Pancreas (tissue), 10 donors: ENCODE measurements at places on chromosomes 2 and 18.

- no peak for DNase-seq
Measured at GRCh38 chr18:56910967-56911366, 235.9 kb upstream of the BOD1L2 start.

DNA sequence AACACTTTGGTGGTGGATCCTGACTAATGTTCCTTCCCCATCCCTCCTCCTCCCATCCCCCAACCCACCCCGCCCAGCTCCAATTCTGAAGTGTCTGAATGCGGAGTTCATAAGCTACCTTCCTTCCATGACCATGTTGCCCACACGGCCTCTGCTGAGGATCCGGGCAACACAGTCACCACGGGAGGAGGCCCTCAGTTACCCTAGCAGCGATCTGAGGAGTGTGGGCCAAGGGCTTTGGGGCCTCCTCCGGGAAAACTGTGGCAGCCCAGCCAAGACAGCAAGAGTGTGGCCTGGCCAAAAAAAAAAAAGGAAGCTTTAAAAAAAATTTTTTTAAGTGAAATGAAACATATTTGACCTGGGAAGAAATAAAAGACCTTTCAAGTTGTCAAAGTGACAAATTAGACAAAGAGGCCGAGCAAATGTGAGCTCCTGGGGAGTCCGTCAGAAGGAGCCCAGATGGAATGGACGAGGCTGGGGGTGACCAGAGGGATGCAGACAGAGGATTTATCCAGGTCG lies 169.0 kb upstream of the PKDCC start:
- no peak for DNase-seq

- no peak for DNase-seq
Measured at GRCh38 chr2:122174061-122174460, 418.6 kb downstream of the TSN start.

- DNase-seq = no peak
Measured at GRCh38 chr2:142824756-142825155, 52.7 kb upstream of the KYNU start.

DNA sequence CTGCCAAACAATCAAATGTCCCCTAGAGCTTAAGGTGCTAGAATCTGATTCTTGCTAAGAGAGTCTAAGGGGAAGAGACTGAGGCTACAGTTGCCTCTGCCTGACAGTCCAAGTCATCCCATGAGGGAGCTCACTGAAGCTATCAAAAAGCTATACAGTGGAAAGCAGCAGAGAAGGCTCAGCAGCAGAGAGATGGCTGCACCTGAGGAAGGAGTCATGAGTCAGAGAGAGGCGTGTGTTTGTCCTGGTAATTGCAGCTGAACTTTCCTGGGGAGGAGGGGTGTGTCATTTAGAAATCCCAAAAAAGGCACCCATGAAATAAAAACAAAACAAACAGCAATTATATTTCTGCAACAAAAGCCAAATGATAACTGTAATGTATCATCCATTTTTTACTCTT lies 305.2 kb upstream of the UBE2E3 start:
- DNase-seq = no peak

- no peak for DNase-seq
Measured at GRCh38 chr2:40418614-40419363, 33.1 kb downstream of the SLC8A1 start.

GRCh38 chr2:43142921-43143438 lies 83.4 kb downstream of the ZFP36L2 start:
- no peak for DNase-seq

GRCh38 chr2:96319396-96319795 lies 5.7 kb upstream of the ITPRIPL1 start:
- no peak for DNase-seq

DNA sequence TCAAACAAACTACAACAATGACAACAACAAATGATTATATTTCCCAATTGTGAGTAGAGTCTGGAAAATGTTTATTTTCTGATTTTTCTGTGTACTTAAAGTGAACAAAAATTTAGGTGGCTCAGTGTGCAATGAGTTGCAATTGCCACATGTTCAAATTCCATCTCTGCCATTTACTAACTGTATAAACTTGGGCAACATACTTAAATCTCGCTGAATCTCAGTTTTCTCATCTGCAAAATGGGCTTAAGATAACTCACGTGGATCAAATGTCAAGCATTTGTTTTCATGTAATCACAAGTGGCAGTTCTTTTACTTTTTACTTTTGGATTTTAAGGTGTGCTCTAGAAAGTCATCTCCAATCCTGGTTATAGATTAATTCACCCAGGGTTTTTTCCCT lies 416.8 kb upstream of the HNRNPA3 start:
- DNase-seq = no peak

- peak; percentile 90 for DNase-seq
Measured at GRCh38 chr2:263774-264492, at the start of gene SH3YL1. TSS of gene SH3YL1 (minus strand) at chr2:264032. CDS start at chr2:263984, 48 bp downstream.

DNA sequence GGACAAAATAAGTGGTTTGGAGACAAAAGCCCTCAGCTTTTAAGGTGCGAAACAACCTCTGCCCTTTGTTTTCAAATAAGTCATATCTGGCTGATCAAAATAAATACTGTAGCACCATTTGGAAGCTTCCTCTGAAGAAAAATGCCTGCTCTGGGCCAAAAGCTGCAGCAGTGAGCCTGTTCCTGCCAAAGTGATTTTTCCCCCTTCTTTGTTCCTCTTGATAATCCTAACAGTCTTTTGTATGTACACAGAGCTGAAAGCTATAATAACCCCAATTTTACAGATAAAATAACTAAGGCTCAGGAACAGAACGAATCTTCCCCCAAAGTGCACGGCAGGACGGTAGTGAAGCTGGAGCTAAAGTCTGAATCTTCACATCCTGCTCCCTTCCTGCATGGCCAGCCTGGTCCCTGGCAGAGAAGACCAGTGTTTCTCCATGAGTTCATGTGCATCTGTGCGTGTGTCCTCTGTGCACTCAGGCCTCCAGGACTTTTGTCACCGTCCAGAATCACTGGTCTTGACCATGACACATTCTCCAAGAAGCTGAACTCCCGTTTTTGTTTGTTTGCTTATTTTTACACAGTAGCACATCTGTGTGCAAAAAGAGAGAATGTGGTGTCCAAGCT lies 2114.1 kb upstream of the PIK3C3 start:
- DNase-seq = no peak

GRCh38 chr2:30231996-30232800 lies 864 bp downstream of the LBH start:
- peak; percentile 39 for DNase-seq

GRCh38 chr2:210961249-210961648 lies 404.9 kb downstream of the CPS1 start:
- no peak for DNase-seq
